A549 treated with Hydrocortisone at 1 μM for 4 hours (cell line): ENCODE measurements at places on chromosomes 6 and 20. TPM values are rescaled to one million over a fixed set of nuclear protein-coding genes. Genes with fewer than 3 reads are reported as not detected.

Gene DLK2
- total RNA-seq = 5.6 to 8.1 TPM (median 7.6 TPM) in 5 replicates

Gene SFTA2
- total RNA-seq = not detected in 5 replicates

Gene TXLNB
- total RNA-seq = not detected in 5 replicates

Gene CLIC5
- total RNA-seq = not detected in 5 replicates

Gene PSMB8
- 17.8 to 21.0 TPM (median 18.3 TPM) in 5 replicates for total RNA-seq

Gene KIF13A
- 16.6 to 24.5 TPM (median 17.5 TPM) in 5 replicates for total RNA-seq

Gene BPIFB1
- total RNA-seq = 0.06 to 0.17 TPM (median 0.12 TPM) in 4 of 5 replicates, not detected in the other

Gene FKBP1A
- total RNA-seq = 512 to 542 TPM (median 533 TPM) in 5 replicates

Gene NOX3
- total RNA-seq = not detected in 5 replicates

Gene CST4
- not detected in 5 replicates for total RNA-seq

Gene FLRT3
- total RNA-seq = 1.9 to 3.7 TPM (median 2.0 TPM) in 5 replicates

Gene ALDH8A1
- 0.06 to 0.22 TPM (median 0.10 TPM) in 5 replicates for total RNA-seq

Gene GMPR
- total RNA-seq = 4.3 to 6.5 TPM (median 5.6 TPM) in 5 replicates

Gene PROKR2
- total RNA-seq = not detected in 5 replicates

Gene DZANK1
- 2.4 to 3.2 TPM (median 2.6 TPM) in 5 replicates for total RNA-seq

Gene HUS1B
- total RNA-seq = 0.14 to 0.49 TPM (median 0.27 TPM) in 4 of 5 replicates, not detected in the other

Gene DOK5
- total RNA-seq = 0.06 TPM in 1 of 5 replicates, not detected in the others

Gene SRPK1
- 24.9 to 54.2 TPM (median 29.4 TPM) in 5 replicates for total RNA-seq

Gene SOX18
- 1.3 to 2.7 TPM (median 2.3 TPM) in 5 replicates for total RNA-seq

Gene SALL4
- total RNA-seq = 1.0 to 2.0 TPM (median 1.5 TPM) in 5 replicates

Gene GRIK2
- 0.29 to 0.47 TPM (median 0.36 TPM) in 5 replicates for total RNA-seq
